Hepatocyte (in vitro differentiated cells): ENCODE measurements at places on chromosomes 3 and 15. TPM values are rescaled to one million over a fixed set of nuclear protein-coding genes. Genes with fewer than 3 reads are reported as not detected.

DNA sequence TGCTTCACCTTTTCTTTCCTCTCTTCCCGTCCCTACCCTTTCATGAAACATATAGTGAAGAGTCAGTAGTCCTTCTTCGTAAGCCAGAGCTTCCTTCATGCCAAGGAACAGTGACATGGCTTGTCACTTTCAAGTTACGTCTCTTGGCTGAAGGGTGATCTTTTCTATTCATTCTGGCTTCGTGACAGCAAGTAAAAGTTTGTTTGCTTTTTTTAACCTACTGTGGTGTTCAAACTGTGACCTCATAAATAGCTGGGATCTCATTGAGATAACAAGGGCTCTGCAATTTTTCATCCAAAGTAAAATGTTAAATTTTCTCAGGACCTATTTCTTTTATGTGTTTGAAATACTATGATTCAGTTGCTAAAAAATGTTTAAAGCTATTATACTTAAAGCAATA lies 10.5 kb downstream of the CDIN1 start:
- DNase-seq, result no peak

DNA sequence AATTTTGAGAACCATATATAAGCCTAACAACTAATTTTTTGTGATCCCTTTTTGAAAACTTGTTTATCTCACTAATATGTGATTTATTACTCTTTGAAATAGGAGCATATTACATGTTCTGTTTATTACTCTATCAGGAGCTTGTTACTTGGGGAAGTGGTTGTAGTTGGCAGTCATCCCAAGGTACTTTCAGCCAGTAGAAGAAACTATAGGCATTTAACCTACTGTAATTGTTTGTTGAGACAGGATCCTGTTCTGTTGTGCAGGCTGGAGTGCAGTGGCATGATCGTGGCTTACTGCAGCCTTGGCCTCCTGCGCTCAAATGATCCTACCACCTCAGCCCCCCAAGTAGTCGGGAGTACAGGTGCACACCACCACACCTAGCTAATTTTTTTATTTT lies 195.6 kb downstream of the TCF12 start:
- no peak for DNase-seq

MYRIP gene
- 0.57 and 0.80 TPM in 2 replicates for total RNA-seq

KCNAB1 gene
- total RNA-seq, result 0.80 and 2.6 TPM in 2 replicates

- peak; percentile 66 for DNase-seq
Observed at GRCh38 chr3:23004971-23005370, 198.2 kb upstream of the UBE2E2 start.

DNA sequence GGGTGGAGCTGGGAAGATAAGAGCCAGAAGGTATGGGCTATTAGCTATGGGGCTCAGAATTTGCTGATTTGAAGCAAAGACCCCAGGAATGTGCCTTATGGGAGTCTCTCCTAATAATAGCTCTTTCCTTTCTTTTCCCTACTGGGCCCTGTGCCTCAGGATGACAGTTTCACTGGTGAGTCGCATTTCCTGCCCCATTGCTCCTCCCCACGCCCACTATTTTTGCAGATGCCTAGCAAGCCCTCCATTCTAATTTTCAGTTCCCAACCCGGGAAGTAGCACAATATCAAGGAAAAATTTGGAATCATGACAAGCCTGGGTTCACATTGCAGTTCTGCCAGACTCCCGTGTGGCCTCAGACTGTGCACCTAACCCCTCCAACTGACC lies 583 bp downstream of the IL17RE start:
- DNase-seq, result no peak

DNA sequence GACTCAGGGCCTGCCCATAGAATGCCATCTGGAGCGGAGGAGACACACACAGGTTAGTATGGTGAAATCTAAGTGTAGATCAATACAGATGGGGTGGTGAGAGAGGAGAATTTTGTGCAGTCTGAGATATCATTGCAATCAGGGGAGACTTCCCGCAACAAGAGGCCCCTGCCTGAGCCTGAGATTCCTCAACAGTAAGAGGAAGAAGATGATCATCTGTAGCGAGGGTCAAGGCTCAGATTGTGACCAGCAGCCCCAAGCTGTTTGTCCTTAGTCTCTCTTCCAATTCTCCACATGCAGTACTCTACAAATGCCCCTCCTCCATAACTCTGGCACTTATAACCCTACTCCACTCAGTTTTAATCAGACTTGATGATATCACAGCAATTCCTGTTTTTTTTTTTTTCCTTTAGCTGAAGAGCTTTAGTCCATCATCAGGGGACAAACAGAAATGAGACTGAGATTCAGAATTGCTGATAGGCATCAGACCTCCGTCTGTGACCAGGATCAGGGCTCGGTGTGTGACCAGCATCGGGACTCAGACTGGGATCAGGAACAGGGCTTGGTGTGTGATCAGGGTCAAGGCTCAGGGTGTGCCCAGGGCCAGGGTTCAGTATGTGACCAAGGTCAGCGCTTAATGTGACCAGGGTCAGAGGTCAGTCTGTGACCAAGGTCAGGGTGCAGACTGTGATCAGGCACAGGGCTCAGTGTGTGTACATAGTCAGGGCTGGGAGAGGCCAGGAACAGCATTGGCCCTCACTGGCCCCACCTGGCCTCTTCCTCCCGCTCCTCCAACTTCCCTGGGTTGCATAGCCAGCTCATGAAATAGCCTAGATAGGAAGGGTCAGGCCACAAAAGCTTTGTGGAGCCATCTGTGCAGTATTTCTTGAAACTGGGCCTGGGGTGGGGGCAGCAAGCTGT lies 14.1 kb downstream of the LOXL1 start:
- DNase-seq, result no peak

RYR3 gene
- total RNA-seq, result 0.36 and 0.37 TPM in 2 replicates

DNA sequence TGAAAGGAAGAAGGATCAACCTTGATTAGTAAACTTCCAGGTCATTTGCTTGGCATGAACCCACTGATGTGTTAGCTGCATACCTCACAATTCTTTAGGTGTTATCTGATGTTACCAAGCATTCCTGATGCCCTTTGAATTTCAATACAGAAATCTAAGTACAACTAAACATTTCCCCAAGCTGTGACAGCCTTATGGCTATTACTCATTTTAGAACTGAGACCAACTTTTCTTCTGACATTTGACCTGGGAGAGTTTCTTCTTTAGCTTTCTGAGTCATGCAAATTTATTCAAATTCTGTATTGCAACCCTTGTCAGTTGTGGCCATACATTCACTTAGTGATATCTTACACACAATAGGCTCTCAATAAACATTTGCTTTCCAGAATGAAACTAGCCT lies 124.3 kb downstream of the TIGIT start:
- DNase-seq, result no peak

DNA sequence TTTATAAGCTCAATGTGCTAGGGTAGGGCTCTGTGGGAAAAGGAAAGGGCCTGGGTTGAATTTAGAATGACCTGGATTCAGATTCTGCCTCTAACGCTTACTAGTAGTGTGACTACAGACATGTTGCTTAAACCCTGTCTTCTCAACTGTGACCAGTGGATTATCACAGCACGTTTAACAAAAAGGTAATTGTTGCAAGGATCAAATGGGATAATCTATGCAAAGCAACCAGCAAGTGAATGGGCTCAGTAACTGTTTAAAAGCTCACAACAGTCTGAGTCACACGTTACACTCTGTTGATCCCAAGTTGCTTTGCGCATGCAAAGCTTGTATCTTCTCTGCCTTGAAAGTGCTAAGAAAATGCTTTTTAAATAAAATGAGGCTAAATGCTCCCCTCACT lies 236.5 kb downstream of the IL20RB start:
- no peak for DNase-seq

GRCh38 chr3:9809239-9809614 lies 835 bp upstream of the TTLL3 start:
- peak; percentile 37 for DNase-seq

FOXB1 gene
- not detected in 2 replicates for total RNA-seq

DNA sequence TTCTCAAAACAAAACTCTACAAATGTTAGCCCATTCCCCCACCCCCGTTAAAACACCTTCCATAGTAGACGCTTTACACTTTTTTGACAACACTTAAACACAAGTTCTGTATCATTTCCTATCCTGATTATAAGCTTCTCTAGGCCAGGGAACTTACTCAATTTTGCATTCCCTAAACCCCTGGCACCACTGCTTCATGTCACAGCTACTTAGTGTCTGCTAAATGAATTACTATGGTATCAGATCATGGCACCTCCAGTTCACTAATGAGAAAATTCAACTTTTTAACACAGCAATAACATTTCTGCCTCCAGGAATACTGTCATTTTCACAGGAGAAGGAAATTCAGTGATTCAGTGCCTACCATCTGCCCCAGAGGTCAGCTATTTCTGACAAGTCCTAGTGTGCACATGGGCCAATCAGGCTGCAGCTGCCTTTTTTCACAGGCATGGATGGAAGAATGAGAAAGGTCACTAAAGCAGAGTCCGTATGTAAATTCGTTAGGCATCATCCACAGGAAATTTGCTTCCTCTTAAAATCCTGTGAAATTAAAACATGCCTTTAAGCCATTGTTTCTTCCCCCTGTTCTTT lies 18.5 kb downstream of the SFMBT1 start:
- no peak for DNase-seq

DNA sequence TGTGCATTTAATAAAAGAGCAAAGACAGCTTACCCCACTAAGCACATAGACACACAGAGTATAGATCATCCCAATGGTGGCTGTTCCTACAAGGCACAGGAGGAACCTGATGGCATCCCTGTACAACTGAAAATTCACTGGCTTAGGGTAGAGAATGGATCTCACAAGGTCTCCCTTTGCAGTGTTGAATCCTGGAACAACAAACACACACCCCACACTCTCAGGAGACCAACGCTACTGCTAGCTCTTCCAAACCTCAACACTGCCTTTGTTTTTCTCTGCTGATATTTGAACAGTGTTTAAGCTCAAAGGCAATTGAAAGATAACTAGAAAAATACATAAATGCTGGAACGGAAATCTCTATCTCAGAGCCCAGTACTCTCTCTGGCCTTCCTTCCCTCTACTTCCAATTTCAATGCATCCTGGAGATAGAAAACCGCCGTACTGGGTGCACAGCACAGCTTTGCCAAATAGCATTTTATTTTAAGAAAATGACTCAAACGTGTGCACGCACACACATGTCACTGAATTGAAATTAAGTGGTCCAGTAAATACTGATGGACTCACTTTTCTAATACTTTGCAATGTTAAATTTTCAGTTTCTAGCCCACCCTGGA lies 87.5 kb upstream of the ATP13A5 start:
- no peak for DNase-seq
